ENCODE measurements at places on chromosomes 6 and 20.

DNA sequence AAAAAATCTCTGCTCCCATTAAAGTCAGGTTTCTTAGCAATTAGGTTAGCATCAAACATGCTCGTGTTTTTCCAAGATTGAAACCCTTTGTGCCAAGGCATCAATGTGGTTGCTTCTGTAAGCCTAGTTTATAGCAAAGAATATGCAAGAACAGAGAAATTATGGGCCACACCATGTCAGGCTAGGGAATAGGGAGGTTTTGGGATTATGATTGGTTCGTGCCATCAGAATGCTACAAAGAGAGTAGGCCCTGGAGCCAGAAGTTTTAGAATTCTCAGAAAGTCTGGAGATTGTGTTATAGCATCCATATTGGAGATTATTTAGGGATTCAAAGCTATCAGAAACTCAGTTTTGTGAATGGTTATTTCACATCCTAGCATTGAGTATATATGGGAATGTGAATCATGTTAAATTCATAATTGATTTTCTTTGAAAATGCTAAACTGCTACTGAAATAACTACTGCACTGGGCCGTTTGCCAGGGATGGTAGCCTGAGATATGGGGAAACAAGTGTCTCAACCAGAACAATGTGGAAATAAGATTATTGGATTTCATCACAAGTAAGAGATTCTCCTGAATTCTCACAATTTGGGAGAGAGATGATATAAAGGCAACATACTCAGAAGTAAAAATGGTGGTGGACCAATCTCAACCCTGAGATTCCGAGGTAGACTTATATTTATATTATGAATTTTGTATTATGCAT, 45.3 kb downstream of the ZNF292 start:
- no peak for DNase-seq

- peak; percentile 59 for DNase-seq
These were observed 123.4 kb downstream of the C6orf118 start for GRCh38 chr6:165186041-165186440.

GRCh38 chr6:6736791-6737654, 148.5 kb downstream of the LY86 start:
- peak; percentile 86 for DNase-seq

- DNase-seq: no peak
These were observed 150.4 kb downstream of the MRPL14 start for GRCh38 chr6:43976706-43977403.

DNA sequence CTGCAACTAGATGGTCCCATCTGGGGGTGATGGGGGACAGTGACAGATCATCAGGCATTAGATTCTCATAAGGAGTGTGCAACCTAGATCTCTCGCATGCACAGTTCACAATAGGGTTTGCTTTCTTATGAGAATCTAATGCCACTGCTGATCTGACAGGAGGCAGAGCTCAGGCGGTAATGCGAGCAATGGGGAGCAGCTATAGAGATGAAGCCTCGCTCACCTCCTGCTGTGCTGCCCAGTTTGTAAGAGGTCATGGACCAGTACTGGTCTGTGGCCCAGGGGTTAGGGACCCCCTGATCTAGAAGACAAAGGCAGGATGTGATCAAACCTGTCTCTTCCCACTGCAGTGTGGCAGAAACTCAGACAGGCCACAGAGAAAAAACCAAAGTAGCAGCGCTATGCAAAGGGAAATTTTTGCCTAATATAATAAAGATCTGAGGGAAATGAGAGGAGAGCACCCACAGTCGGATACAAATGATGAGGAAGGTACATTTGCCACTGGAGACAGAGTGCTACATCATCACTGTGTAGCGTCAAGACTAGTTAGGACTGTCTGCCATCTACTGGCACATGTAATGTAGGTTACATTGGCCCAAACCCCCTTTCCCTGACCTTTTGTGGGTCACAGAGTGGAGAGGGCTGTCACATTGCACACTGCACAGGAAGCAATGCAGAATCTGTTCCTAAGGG, 4.1 kb upstream of the LY86 start:
- no peak for DNase-seq

Measured in myocyte (in vitro differentiated cells).